Effector memory CD8-positive, alpha-beta T cell (primary cell): ENCODE measurements at places on chromosomes 6 and 20.

DNA sequence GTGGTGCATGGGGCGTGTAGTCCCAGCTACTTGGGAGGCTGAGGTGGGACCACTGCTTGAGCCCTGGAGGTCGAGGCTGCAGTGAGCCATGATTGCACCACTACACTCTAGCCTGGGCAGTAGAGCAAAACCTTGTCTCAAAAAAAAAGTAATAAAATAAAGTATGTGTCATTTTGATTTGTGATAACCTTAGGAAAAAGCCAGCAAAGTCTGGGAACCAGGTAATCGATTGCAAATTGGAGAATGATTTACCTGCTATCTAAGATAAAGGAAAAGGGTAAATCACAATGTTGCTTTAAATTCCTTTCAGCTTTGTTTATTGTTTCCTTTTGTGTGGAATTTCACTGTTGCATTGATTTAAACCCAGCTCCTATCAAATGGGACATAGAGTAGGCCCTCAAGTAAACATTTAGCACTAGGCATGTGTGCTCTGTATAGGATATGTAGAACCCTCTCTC lies 59.0 kb downstream of the SGK1 start:
- no peak overlapping the region for H3K4me3 ChIP-seq
- no peaks in the 10 kb centered on the region for H3K4me1 ChIP-seq
- H3K27ac ChIP-seq = no peak overlapping the region
- no peaks in the 10 kb centered on the region for H3K27me3 ChIP-seq
- H3K36me3 ChIP-seq = peaks cover 2% of the 10 kb centered on the region
- no peak for DNase-seq

- no peak overlapping the region for H3K4me3 ChIP-seq
- H3K27ac ChIP-seq = no peak overlapping the region
- no peak for DNase-seq
- H3K36me3 ChIP-seq = no peaks in the 10 kb centered on the region
Observed at GRCh38 chr6:127022302-127022701, 96.2 kb upstream of the RSPO3 start.

DNA sequence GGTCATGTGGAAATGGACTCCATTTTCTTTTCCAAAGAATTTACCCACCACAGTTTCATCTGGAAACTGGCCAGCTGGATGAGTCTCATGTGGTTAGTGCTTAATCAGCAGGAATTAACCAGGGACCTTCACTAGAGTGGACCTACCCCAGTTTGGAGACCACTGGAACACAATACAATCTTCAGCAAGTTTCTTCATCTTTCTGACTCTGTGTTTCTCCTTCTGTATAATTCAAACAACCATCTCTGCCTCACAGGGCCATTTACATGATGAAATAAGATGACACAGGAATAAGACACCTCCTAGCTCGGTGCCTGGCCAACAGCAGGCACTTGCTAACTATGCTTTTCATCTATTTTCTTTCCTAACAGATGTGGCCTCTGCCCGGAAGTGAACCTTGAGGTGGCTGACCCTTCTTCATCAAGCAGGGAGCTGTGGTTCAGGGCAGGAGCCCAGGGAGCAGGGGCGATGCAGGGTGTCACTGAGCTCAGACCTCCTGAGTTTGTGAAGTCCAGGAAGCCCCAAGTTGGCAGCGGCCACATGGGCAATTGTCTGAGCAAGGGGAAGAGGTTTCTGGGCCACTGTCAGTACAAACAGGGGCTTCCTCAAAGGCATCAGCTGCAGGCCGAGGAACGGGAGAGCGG lies 98.8 kb downstream of the SOD2 start:
- peaks cover 11% of the 10 kb centered on the region for H3K27me3 ChIP-seq
- H3K36me3 ChIP-seq = no peaks in the 10 kb centered on the region
- DNase-seq = no peak
- H3K27ac ChIP-seq = no peak overlapping the region

GRCh38 chr6:128482642-128483041 lies 37.8 kb downstream of the PTPRK start:
- H3K36me3 ChIP-seq = no peaks in the 10 kb centered on the region
- H3K4me3 ChIP-seq = no peak overlapping the region
- H3K4me1 ChIP-seq = peaks cover 4% of the 10 kb centered on the region
- H3K27me3 ChIP-seq = no peaks in the 10 kb centered on the region

DNA sequence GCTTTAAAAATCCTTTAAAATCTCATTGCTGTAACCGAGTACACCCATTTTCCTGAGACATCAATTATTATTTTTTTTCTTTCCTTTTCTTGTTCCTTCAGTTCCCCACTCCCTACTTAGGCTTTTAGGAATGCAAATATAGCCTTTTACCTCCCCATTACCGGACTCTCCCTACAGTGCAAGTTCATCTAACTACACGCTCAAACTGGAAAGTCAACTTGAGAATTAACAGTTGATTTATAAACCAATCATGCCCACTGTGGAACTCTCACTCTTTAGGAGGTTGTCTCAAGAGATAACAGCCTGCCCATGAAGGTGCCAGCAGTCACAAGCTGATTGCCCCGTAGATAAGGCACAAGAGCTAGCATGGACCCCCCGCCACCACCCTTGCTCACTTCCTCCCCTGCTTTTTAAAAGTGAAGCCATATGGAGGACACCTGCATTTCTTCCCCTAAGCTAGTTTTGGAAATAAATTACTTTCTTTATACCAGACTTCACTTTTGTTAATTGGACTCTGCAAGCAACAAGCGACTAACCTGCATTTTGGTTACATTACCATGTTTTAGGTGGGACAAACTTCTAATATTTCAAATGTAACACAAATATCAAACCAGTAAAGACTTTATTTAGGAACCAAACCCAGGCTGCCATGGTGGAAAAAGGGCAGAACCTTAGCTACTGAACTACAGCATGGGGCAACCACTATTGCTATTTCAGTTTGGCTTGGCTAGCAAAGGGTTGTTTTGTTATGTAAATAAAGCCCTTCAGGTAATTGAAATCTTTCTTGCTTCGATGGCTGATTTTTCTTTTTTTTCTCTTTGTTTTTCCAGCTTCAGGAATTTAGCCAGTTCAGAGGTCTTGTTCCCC lies 34.9 kb downstream of the UBD start:
- no peak overlapping the region for H3K27ac ChIP-seq
- no peaks in the 10 kb centered on the region for H3K4me1 ChIP-seq
- no peaks in the 10 kb centered on the region for H3K36me3 ChIP-seq
- DNase-seq = no peak
- H3K27me3 ChIP-seq = peaks cover 66% of the 10 kb centered on the region
